NCI-H2029 (cell line): ENCODE measurements at places on chromosomes 11 and 22.

GRCh38 chr11:59102259-59102765 lies 4.7 kb upstream of the FAM111B start:
- no peak for DNase-seq

- DNase-seq, result no peak
Observed at GRCh38 chr11:62400760-62401159, 18.1 kb upstream of the SCGB1A1 start.

GRCh38 chr22:36336246-36337182 lies 51.3 kb downstream of the MYH9 start:
- DNase-seq, result no peak

- DNase-seq, result no peak
Observed at GRCh38 chr22:43509337-43509736, 97.5 kb downstream of the MPPED1 start.

DNA sequence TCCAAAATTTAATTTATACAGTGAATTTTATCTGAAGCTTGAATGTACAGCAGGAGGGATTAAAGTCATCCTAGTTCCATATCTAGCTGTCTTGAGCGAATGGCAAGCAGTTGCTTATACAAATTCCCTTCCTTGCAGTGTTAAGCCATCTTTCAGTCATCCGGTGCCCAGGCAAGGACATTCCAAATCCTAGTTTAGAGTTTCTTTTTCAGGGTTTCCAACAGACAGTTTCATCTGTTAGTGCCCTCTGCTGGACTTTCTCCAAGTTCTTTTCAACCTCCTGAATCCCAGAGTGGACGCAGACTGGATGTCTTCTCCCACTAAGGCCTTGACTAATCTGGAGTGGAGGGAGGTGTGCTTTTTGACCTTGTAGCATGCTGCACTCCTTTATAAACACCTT lies 45.4 kb downstream of the GRAMD1B start:
- no peak for DNase-seq

DNA sequence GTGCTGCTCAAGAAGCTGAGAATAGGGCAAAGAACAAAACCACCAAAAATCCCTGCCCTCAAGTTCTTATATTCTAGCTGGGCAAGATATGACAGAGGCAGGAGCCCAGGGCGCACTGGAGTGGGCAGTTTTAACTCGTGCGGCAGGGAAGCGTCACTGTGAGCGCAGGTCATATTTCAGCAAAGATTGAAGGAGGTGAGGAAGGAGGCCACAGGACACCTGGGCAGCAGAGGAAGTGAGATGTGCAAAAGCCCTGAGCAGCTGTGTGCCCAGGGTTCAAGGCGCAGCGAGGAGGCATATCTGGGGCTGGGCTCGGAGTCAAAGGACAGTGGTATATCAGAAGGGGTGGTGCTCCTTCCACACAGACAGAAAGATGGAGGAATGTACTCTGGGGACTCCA lies 13.5 kb downstream of the KCNC1 start:
- no peak for DNase-seq

GRCh38 chr11:16184588-16184987 lies 171.8 kb downstream of the SOX6 start:
- peak; percentile 47 for DNase-seq

DNA sequence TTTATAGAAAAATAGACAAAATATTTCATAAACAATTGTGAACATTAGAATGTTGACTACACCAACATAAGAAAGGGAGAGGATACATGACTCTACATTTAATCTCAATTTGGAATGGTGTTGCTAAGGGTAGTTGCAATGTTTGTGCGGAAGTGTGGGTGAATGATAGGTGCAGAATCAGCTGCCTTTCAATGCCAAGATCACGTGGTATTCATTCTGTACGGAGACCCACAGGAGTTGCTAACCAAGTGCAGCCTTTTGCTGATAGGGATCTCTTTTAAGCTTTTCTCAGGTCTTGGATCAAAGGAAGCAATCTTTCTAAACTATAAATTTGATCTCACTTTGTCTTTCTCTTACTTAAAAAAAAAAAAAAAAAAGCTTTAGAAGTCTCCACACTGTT lies 29.8 kb upstream of the CTSC start:
- DNase-seq, result no peak

- DNase-seq, result peak; percentile 2
Observed at GRCh38 chr22:26271427-26271826, 102.2 kb downstream of the SEZ6L start.

DNA sequence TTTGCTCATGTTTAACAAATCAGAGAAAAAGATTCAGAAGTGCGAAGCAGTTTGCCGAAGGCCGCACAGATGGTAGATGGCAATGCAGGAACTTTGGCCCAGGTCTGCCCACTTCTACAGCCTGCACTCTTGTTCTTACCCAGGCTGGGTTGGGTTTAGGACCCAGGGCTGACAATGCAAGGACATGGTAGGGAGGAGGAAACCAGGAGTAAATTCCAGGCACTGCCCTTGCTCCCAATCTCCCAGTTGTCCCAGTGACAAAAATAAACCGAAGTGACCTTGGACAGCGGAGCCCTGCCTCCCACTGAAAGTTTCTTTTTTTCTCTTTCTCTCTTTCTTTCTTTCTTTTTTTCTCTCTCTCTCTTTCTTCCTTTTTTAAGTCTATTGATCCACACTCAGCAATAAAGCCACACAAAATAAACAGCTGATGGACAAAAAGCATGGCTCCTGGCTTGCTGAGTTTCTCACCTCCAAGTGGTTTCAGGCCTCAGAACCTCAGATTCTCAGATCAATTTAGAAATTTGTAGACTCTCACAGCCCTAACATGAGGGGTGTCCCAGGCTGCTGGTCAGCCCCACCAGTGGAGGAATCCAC lies 33.5 kb upstream of the FCHSD2 start:
- DNase-seq, result no peak

DNA sequence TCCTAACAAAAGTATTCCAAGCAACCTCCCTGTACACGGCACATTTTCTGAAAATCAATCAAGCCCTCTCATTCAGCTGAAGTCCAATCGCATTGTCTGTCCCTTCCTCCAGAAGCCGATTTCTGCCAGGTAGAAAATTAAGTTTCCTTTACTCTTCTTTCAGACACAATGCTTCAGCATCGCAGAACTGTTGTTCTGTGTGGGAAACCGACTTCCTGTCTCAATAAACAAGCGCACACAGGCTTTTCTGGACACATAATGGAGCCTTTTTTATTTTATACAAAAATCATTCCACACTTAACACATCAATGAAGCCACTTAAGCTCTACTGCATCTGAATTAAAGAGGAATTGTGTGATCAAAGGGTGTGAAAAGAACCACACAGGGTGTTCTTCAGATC lies 75.6 kb downstream of the BLID start:
- no peak for DNase-seq

GRCh38 chr11:92473736-92474135 lies 249.1 kb downstream of the FAT3 start:
- DNase-seq, result no peak

- DNase-seq, result no peak
Observed at GRCh38 chr11:61700212-61700611, 20.0 kb downstream of the DAGLA start.

DNA sequence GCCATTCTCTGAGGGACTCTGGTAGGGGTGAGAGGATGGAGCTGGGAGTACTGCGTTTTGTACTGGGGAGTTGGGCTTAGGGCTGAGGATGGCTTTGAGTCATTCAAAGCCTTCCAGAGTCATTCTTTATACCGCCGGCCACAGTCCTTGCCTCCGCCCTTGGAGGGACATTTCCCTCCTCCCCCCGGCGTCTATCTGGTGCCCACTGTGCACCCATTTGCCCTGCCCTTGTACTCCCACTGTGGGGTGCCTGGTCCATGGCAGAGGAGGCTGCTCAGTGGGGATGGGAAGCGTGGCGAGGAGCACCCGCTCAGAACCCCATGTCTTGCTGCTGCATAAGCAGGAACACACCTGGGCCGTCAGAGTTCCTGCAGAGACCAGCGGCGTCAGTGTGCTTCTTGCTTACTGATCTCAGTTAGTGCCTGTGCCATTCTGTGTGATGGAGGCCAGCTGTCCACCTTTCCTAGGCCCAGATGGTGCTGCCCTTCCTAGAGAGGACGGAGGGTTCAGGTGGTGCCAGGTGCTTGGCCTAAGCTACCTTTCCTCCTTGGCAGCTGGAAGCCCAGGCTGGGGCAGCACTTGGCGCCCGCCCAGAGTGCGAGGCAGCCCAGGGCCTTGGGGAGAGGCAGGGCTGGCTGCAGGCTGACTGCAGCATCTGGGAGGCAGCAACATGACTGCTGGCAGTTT lies 23.3 kb upstream of the TMEM191C start:
- no peak for DNase-seq

DNA sequence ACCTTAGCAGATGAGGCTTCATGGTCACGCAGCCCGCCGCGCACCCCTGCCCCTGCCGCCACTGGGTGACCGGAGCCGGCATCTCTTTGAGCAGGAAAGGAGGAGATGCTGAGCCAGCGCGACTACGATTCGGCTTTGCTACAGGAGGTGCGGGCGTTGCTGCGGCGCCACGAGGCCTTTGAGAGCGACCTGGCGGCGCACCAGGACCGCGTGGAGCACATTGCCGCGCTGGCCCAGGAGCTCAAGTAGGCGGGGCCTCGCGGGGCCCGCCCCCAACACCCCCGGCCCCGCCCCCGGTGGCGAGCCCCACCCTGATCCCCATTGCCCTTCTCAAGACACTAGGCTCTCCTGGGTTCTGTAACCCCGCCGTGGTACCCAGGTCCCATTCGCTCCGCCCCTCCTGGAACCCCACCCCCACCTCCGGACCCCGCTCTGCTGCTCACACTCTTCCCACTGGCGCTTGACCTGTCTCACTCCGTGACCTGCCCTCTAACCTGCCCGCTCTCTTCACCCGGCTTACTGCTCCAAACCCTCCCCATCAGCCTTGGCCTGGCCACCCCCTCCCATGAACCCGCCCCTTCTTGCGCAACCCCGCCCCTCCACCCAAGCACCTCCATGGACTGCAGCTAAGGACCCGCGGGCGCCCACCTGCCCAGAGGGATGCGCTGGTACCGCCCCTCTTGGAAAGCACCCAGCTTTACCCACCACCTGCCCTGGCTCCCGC lies 9.1 kb downstream of the CTSF start:
- peak; percentile 12 for DNase-seq

DNA sequence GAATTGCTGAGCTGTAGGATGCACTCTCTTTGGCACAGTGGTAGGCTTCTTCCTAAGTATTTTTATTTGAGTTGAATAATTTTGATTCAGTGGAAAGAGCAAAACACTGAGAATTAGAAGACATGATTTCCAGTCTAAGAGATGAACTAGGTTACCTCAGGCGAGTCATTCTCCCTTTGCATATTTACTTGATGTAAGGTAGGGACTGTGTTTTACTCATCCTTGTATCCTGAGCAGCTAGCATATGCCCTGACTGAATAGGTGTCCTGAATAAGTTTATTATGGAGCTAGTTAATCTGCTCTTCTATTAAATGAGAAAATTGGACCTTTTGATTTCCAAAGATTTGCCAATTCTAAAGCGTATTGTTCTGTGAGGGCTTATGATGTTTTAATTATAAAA lies 50.7 kb downstream of the STIM1 start:
- no peak for DNase-seq

- DNase-seq, result no peak
Observed at GRCh38 chr11:12459374-12459773, 82.0 kb downstream of the PARVA start.

- no peak for DNase-seq
Observed at GRCh38 chr22:32858957-32859356, 57.5 kb downstream of the TIMP3 start.

GRCh38 chr22:43344520-43344787 lies 1.3 kb upstream of the SCUBE1 start:
- DNase-seq, result no peak

DNA sequence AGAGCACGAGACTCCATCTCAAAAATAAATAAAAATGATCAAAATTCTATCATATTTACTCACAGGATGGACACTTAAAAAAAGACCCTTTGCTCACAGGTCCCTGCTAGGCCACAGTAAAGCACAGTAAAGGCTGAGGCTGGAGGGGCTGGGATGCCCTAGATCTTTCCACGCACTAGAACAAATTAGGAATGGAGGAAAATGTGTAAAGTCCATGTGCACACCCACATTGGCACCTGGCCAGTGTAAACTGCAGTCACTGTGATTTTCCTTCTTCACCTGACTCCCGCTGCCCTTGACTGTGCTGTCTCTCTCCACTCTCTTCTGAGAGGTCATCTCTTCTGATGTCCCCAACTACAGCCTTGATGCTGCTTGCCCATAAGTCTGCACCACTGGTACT lies 195.5 kb downstream of the EFCAB6 start:
- no peak for DNase-seq

- DNase-seq, result no peak
Observed at GRCh38 chr11:40716344-40717130, 742.9 kb downstream of the LRRC4C start.

- no peak for DNase-seq
Observed at GRCh38 chr22:43745411-43745770, 66.7 kb downstream of the EFCAB6 start.

GRCh38 chr11:128956401-128957201 lies 13.9 kb upstream of the TP53AIP1 start:
- DNase-seq, result peak; percentile 74

DNA sequence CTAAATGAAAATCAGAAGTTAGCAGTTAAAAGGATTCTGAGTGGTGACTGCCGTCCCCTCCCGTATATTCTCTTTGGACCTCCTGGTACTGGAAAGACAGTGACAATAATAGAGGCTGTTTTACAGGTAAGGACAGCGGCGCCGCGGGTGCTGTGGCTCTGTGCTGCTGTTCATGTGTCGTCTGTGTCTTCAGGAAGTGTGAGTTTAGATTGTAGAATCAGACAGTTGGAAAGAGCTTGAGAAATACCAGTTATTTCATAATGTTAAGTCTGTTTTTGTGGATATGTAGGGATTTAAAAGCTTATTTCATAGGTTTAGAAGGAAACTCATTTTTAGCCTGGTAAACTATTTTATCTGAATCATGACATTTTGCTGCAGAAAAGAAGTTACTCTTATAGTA lies 27.4 kb upstream of the PANX2 start:
- DNase-seq, result no peak

GRCh38 chr11:129352676-129353075 lies 23.0 kb upstream of the BARX2 start:
- DNase-seq, result no peak

GRCh38 chr11:122646549-122647340 lies 8.8 kb upstream of the UBASH3B start:
- no peak for DNase-seq

DNA sequence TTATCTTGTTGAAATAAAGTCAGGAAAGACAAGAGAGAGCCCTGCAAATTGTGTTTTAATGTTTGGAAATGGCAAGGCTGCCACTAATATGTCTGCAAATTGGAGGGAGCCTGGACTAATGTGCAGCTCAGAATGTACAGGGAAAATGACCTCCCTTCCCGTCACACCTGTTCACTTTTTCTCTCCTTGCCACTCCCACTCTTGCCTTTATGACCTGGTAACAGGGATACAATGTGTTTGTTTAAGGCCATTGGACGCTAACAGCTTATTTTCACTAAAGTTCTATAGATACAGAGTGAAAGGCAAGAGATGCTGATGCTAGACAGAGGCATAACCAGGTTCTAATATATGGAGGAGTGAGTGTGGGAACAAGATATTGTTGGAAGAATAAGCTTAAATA lies 203.9 kb downstream of the RAB38 start:
- DNase-seq, result no peak

GRCh38 chr11:60221692-60222091 lies 21.2 kb downstream of the MS4A4E start:
- DNase-seq, result no peak
